Fibroblast of skin of scalp (primary cell): ENCODE measurements at places on chromosomes 5 and 9.

- no peak for DNase-seq
These were observed 330.6 kb downstream of the ZSWIM6 start for GRCh38 chr5:61662670-61663069.

- no peak for DNase-seq
These were observed 91.4 kb downstream of the ANGPTL2 start for GRCh38 chr9:127030814-127031740.

GRCh38 chr5:572398-573019 is 39.6 kb upstream of the CEP72 start:
- DNase-seq = no peak

DNA sequence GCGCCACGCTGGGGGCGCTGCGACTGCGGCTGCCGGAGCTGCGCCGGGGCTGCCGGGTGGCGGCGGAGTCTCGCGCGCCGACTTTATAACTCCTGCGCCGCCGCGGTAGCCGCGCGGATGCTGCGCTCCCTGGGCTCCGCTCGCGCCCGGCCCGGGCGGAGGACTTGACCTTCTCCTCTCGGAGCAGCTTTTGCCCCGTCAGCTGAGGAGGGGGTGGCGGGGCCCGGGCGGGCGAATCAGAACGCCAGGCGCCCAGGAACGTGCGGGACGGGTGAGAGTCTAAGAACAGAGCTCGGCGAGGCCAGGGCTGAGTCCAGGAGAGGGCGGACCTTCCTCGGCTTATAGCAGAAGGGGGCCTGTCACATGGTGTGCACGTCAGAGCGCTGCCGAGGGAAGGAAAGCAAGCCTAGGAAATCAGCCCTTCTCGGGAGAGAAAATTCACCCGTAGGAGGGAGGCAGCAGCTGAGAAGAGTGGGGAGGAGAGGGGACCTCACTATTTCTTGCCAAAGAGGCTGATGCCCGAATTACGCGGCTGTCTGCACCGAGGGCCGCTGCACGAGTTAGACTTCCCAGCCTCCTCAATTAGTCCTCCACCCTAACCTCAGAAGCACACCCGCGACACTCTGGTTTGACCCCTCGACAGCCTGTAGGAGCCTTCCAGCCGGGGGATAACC is at the start of gene FOXD1:
Gene FOXD1, minus strand, starts transcription at position 315 of the 674 bp plus-strand sequence. CDS start 415 bp downstream, outside the sequence.
- peak; percentile 99 for DNase-seq

- DNase-seq = no peak
These were observed 61.3 kb downstream of the AMBP start for GRCh38 chr9:114016629-114017423.

DNA sequence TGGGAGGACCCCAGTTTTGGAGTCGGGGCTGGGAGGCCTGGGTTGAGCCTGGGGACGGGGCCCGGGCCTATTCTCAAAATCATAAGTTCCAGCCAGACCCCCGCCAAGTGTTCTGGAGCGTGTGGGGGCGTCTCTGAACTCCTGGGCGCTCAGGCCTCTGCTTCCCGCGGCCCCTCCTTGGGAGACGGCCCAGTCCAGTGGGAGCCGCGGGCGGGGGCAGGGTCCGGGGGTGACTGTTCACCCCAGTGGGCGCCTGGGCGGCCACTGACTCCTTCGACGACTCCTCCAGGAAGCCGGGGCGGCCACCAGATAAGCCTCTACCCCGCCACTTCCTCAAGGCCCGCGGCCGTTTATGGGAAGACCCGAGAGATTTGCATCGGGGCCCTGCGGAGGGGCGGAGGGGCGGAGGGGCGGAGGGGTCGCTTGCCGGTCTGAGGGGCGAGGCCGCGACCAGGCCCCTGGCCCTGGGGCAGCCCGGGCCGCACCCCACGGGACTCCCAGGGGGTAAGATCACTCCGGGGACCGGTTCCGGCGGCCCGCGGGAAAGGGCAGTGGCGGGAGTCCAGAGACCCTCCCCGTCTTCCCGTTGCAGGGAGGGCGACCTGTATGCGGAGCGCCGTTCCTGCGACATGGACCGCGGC is 655 bp downstream of the TOR4A start:
- no peak for DNase-seq
